ENCODE measurements at places on chromosomes 2 and 18.

- DNase-seq, result no peak
These were observed 45.8 kb downstream of the LAMA3 start for GRCh38 chr18:23735021-23735464.

- no peak for DNase-seq
These were observed 79.6 kb downstream of the SPTBN1 start for GRCh38 chr2:54535599-54536195.

DNA sequence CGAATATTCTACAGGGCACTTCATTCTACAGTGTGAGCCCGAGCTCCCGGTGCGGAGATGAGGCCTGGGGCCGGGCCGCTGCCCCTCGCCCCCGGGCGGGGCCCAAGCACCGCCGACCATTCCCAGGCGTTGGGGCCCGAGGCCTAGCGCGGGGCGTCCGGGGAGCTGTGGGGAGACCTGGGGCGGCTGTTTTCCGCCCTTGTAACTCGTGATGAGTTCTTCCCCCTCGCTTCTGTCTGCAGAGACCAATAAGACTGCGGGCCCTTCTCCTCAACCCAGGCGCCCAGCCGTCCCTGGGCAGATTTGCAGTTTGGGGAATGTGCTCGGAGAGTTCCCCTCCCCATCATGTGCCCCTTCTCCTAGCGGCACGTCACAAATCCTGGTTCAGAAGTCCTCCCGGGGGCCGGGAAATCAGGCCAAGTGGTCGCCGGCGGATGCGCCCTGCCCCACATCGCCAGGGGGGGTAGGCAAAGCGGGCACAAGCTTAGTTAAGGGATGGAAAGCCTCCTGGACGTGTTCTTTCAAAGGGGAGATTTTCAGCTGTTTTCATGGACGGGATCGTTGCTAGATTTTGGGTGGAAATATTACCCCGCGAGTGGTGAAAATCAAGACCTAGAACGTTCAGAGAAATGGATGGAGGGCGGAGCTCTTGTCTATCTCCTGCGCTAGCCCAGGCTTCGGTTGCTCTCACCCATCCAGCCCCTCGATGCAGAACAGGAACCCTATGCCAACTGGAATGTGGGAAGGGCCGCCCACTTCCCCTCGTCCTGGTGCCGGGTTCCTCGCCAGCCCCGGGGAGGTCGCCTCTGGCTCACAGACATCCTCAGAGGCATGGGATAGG lies 18.8 kb upstream of the HAAO start:
- no peak for DNase-seq

GRCh38 chr2:221973502-221973901 lies 325.3 kb downstream of the PAX3 start:
- no peak for DNase-seq

- no peak for DNase-seq
These were observed 98.7 kb upstream of the MGAT5 start for GRCh38 chr2:134155134-134155533.

DNA sequence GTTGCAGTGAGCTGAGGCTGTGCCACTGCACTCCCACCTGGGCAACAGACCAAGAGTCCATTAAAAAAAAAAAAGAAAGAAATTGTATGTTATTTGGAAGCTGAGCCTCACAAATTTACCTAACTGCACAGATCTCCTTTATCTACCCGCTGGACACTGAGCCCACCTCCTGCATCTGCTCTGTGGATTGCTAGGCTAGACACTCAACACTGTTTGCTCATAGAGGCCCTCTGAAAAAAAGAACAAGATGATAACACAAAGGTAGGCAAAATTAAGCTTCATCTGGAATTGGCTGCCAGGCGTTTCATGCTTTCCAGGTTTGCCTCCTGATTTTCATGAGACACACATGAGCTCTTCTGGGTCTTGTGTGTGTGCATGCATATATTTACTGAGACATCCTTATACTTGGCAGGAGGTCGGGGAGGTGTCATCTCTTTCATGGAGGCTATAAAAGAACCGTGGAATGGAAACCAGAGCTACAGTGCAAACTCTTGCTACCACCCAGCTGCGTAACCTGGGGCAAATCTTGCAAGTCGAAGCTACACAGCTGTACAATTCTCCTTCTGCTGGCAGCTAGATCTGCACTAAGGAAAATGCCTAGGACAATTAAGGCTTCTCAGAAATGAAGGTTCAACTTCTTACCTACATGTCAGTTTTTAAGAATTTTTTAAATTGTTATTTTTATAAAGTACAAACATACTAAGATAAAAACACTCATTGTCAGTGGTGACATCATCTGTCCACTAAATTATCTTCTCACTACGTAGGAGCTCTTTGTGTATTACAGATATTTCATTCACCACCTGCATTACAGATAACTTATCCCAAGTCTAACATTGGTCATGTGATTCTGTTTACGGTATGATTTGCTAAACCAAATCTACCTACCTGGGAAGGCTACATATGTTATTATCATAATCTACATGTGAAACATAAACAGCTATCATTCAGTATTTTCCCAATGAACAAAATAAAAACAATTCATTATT lies 63.1 kb downstream of the CABYR start:
- no peak for DNase-seq

- peak; percentile 90 for DNase-seq
These were observed 2.0 kb upstream of the CAPN14 start for GRCh38 chr2:31219131-31219969.

GRCh38 chr2:224039080-224039769 lies at the start of gene SERPINE2:
TSS of gene SERPINE2 (minus strand) at chr2:224039286. CDS start at chr2:224001900, 37,386 bp downstream.
- DNase-seq, result no peak

DNA sequence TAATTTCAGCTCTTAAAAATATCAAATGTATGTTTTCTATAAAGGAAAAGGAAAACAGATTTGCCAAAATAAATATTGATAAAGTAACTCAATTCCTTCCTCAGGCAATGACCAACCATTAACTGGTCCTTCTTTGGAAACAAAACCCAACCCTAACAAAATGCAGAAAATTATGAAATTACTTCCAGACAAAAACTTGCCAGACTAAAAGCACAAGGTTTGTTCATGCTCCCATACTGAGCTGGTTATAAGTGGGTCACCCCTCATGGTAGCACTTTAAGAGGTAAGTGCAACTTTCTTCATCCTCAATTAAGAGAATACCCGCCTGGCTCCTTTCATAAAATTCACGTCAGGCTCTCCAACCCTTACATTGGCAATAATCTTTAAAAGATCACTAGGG lies 31.1 kb upstream of the TTC32 start:
- DNase-seq, result no peak

GRCh38 chr2:26975102-26975501 lies 4.7 kb downstream of the MAPRE3 start:
- DNase-seq, result no peak

DNA sequence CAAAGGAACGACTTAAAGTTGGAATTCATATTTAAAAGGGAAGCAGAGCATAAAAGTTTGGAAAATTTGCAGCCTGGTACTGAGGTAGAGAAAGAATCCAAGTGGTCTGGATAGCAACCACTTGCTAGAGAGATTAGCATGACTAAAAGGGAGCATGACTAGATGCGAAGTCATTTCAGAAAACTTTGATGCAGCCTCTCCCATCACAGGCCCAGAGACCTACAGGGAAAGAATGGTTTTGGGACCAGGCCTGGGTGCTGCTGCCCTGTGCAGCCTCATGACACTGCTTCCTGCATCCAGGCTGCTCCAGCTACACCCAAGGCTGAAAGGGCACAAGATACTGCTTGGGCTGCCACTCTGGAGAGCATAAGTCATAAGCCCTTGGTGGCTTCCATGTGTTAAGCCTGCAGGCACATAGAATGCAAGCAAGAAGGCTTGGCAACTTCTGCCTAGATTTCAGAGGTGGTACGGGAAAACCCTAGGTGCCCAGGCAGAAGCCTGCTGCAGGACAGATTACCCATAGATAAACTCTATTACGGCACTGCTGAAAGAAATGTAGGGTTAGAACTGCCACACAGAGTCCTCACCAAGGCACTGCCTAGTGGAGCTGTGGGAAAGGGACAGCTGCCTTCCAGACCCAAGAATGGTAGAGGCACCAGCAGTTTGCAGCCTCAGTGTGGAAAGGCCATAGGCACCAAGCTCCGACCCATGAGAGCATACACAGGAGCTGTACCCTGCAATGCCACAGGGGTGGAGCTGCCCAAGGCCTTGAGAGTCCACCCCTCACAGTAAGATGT lies 12.6 kb upstream of the CHN1 start:
- DNase-seq, result no peak

- DNase-seq, result no peak
These were observed 305.4 kb downstream of the AFF3 start for GRCh38 chr2:99836690-99837605.

DNA sequence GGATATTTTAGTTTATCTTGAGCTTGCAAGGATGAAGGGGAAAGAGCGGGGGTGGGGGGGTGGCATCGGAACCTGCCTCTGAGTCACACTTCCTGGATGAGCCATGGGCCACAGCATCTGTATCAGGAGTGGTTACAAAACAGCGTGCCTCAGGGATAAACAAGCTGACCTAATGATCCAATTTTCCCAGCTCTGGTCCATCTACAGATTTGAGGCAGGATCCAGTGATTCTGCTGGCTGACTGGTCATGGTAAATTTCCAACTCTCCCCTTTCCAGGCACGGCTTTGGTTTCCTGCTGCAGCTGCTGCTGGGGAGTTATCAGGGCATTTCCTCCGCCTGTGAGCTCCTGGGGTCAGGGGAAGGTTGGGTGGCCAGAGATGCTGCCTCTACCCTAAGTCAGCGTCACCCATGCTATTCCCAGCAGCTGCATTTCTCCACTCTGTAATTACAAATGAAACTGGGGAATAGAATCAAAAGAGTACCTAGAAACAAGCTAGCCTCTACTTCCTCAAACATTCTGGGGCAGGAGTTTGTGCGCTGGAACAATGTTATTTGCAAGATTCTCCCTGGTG lies 4.7 kb upstream of the HPCAL1 start:
- DNase-seq, result no peak

DNA sequence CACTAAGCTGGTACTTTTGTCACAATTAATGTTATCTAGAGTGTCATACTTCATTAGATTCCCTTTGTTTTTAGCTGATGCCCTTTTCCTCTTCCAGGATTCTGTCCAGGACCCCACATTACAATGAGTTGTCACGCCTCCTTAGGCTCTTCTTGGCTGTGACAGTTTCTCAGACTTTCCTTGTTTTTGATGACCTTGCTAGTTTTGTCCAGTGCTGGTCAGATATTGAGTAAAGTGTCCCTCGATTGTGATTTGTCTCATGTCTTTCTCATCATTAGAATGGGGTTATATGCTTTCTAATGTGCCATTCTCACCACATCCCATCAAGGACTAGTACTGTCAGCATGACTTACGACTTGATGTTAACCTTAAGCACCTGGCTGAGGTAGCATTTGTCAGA lies 162.3 kb downstream of the FHOD3 start:
- DNase-seq, result no peak

- peak; percentile 50 for DNase-seq
These were observed 82.1 kb downstream of the MAP4K4 start for GRCh38 chr2:101779656-101780055.

- DNase-seq, result no peak
These were observed 40.6 kb downstream of the TMEM87B start for GRCh38 chr2:112095681-112096080.

- DNase-seq, result no peak
These were observed 408.6 kb downstream of the MTX2 start for GRCh38 chr2:176677746-176678265.

DNA sequence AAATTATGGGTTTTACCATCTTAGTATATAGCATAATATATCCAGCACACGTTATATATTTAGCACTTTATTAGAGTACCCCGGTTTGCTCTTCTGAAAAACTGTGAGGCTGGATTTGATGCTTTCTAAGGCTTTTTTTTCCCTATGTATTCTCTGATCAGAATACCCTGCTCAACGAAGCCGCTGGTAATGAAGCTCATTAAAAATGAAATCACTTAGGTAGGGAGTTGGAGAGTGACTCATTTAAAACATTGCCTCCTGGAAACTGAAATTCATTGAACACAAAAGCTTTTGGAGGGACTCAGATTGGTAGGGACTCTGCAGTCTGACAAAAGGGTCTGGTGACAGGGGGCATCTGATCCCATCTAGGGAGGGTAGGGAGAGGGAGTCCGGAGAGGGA lies 365.4 kb upstream of the MEX3C start:
- DNase-seq, result no peak

GRCh38 chr2:235992024-235992423 lies 176.2 kb downstream of the GBX2 start:
- no peak for DNase-seq

DNA sequence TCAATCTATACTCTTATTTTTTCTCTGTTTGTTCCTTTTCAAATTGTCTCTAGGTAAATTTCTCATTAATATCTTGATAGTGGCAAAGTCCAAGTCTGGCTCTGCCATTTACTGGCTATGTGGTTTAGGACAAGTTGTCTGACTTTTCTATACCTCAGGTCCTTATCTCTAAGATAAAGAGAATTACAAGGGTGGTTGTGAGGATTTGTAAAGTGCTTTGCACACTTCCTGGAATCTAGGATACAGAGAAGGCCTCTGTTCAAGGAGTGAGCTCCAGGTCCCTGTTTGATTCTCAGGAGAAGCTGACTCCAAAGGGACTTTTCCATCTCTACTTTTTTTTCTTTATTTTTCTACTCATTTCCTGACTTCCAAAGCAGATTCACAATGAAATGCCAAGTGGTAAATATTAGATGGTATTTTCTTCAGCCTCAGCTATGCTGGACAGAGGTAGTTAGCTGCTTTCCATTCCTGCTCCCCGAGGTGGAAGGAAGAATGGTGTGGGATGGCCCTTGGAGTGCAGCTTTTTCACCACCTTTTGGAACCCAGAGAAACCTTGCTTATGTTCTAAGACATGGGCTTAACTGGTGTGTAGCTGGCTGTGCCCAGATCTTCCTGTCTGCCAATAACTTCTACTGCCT lies 90.5 kb downstream of the GALNT1 start:
- DNase-seq, result no peak

- no peak for DNase-seq
These were observed 22.1 kb downstream of the IKZF2 start for GRCh38 chr2:213129311-213129710.

GRCh38 chr2:119718501-119719260 lies 39.7 kb downstream of the TMEM177 start:
- DNase-seq, result no peak

GRCh38 chr2:124875627-124876244 lies 850.6 kb downstream of the CNTNAP5 start:
- no peak for DNase-seq

- DNase-seq, result no peak
These were observed 65.5 kb upstream of the WDSUB1 start for GRCh38 chr2:159351977-159352376.

GRCh38 chr2:145985517-145985916 lies 1465.6 kb upstream of the ZEB2 start:
- DNase-seq, result no peak

GRCh38 chr18:8416212-8417019 lies 192.8 kb upstream of the RAB12 start:
- no peak for DNase-seq

Data from esophagus muscularis mucosa (tissue), 4 donors.